ENCODE measurements at places on chromosomes 5 and 9. TPM values are rescaled to one million over a fixed set of nuclear protein-coding genes. Genes with fewer than 3 reads are reported as not detected.

DNA sequence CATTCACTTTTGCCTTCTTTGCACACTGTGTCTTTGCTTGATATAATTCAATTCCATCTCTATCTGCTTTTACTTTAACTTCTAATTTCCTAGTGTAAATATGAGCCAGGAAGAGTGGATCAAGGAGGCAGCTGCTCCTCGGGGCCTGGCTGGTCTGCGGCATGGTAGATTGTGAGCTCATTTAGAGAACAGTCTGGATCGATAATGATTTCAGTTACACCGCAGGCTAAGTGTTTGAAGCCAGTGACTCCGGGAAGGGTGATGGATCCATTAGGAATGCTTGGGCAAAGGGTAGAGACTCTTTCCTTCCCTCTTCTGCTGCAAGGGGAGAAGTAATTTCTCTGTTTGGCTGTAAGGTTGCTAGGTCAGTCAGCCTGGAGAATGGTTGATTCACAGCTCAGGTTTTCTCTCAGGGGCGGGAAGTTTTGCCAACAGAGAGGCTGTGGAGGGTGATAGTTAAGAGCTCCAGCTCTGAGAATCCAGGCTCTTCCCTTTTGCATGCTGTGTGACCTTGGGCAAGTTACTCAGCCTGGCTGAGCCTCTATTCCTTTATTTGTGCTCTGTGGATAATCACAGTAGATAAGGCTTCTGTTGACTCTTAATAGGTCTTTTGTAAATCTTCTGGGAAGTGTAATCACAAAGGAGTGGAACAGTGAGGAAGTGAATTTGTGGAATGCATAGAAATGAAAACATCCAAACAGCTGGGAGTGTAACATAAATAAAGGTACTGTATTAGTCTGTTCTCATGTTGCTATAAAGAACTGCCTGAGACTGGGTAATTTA is 99.1 kb downstream of the PTTG1 start:
- no peaks in the 10 kb centered on the region for H3K36me3 ChIP-seq
- no peaks in the 10 kb centered on the region for H3K27me3 ChIP-seq

DNA sequence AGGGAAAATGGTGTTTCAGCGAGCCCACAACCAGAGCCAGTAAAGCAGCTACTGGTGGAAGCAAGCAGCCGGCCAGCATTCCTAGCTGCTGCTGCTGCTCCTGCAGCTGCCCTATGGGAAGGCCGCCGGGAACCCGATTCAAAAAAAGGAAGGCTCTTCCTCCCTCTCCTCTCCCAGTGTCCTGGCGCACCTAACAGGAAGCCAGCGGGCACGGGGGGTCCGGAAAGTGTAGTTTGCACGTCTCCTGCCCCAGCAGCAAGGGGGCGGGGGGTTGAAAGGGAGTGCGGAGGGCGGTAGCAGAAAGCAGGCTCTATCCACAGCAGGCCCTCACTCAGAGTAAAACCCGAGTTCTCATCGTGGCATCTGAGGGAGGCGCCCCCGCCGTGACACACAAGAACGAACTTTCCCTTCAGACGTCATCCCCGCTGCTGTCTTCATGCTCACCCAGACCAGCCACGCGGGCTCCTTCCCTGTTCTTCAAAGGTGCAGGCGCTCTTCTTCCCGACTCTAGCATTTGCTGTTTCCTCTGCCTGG is 16.5 kb downstream of the GRXCR2 start:
- H3K36me3 ChIP-seq: no peaks in the 10 kb centered on the region
- H3K4me3 ChIP-seq: peak overlapping the region; percentile 47
- H3K27ac ChIP-seq: peak overlapping the region; percentile 61
- peak; percentile 48 for DNase-seq

GRCh38 chr9:30198463-30199309 is 2185.8 kb upstream of the ACO1 start:
- H3K27me3 ChIP-seq: no peaks in the 10 kb centered on the region
- H3K36me3 ChIP-seq: no peaks in the 10 kb centered on the region
- no peak overlapping the region for H3K4me3 ChIP-seq
- no peak for DNase-seq
- H3K27ac ChIP-seq: no peak overlapping the region

DNA sequence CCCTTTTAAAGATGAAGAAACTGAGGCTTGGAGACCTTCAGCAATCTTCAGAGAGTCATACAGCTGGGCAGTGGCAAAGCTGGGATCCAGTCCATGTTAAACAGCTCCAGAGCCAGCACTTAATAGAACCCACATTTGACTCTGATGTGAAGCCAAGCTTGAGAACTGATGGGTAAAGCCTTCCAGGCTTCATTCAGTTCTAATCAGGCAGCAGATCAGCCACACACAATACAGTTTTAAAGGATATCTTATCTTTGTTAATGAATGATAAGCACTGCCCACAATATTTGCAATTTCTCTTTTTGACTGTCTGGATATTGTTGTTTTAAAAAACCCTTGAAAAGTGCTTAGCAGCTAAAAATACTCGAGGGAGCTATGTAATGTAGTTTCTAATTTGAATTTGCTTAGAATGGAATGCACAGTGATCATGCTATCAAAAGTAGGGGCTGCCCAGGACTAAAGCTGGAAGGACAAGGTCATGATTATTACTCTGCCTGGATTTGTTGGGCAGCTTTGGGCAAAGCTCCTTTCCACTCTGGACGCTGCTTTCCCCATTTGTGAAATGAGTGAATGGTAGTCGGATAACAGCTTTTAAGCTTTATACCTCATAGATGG is 31.3 kb upstream of the HTR4 start:
- H3K36me3 ChIP-seq: no peaks in the 10 kb centered on the region
- no peak overlapping the region for H3K27ac ChIP-seq
- H3K4me3 ChIP-seq: no peak overlapping the region
- no peak for DNase-seq
- no peaks in the 10 kb centered on the region for H3K4me1 ChIP-seq

DNA sequence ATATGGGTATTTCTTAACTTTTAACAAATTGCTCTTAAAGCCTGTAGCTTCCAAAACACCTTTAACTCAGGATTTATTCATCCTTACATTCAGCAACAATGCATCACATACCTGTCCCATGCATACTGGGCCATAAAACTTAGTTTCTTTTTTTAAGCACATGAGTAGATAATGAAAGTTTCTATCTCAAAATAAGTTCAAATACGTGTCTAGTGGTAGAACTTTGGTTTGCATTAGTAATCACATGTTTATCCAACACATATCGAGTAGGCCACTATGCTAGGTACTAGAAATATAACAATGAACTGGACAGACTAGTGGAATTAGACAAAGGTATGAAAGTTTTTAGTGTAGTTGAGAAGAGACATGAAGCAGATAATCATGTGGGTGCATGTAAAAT is 99.6 kb downstream of the DOCK2 start:
- H3K36me3 ChIP-seq: no peaks in the 10 kb centered on the region
- H3K4me3 ChIP-seq: no peak overlapping the region
- no peak for DNase-seq
- H3K4me1 ChIP-seq: no peaks in the 10 kb centered on the region
- H3K27me3 ChIP-seq: no peaks in the 10 kb centered on the region
- no peak overlapping the region for H3K27ac ChIP-seq

MAMDC4 gene
- total RNA-seq: 4.3 TPM

SHB gene
- 7.3 TPM for total RNA-seq

DNA sequence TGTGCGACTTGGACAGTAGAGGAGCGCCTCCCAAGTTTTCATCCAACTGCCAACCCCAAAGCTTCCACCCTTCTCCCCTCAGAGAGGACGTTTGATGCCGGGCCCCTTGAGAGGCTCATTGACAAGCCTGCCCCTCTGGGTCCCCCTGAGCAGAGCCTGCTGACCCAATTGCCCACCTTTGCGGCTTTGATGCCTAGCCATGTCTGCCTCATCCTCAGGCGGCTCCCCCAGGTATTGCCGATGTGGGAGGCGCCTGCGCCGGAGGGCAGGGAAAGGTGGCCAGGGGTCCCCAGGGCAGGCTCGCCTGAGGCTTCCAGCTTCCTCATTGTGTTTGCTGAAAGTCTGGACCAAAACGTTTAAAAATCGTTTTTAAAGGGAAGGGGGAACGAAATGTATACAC is 1.4 kb downstream of the ODF2 start:
- DNase-seq: no peak
- H3K27me3 ChIP-seq: no peaks in the 10 kb centered on the region
- H3K27ac ChIP-seq: no peak overlapping the region

GRCh38 chr5:33850100-33850594 is 41.6 kb downstream of the ADAMTS12 start:
- no peak overlapping the region for H3K27ac ChIP-seq
- no peak overlapping the region for H3K4me3 ChIP-seq
- DNase-seq: no peak
- no peaks in the 10 kb centered on the region for H3K27me3 ChIP-seq

FUBP3 gene
- 22.4 TPM for total RNA-seq

- H3K36me3 ChIP-seq: no peaks in the 10 kb centered on the region
- no peaks in the 10 kb centered on the region for H3K4me1 ChIP-seq
- no peak overlapping the region for H3K4me3 ChIP-seq
- no peak for DNase-seq
- no peaks in the 10 kb centered on the region for H3K27me3 ChIP-seq
These were observed 277.7 kb upstream of the PTGER4 start for GRCh38 chr5:40402007-40402364.

CKMT2 gene
- total RNA-seq: 3.5 TPM

- H3K27me3 ChIP-seq: peaks cover under 1% of the 10 kb centered on the region
- no peak for DNase-seq
- no peak overlapping the region for H3K4me3 ChIP-seq
- H3K27ac ChIP-seq: no peak overlapping the region
- H3K4me1 ChIP-seq: no peaks in the 10 kb centered on the region
- no peaks in the 10 kb centered on the region for H3K36me3 ChIP-seq
These were observed 379.7 kb downstream of the PSAT1 start for GRCh38 chr9:78676623-78677022.

GALNT12 gene
- total RNA-seq: 2.5 TPM
